ENCODE measurements at places on chromosomes 1 and 21.

- DNase-seq: peak; percentile 75
These were observed at the start of gene H6PD for GRCh38 chr1:9234223-9235095. TSS of gene H6PD (plus strand) at chr1:9234774. CDS start at chr1:9244935, 10,161 bp downstream.

DNA sequence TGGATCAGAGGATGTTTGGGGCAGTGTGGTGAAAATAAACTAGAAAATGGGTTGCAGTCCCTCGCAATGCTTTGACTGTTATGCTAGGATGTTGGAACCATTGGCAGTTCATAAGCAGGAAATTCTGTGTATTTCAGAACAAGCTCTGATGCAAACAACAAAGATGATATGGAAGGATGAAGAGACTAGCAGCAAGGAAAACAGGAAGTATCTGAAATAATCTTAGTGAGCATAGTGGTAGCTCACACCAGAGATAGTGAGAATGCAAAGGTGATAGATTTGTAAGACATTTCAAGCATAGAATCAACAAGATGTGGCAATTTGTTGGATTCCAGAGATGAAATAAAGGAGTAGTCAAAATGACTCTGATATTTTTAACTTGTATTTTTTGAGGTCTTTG, 11.1 kb upstream of the RCC1 start:
- DNase-seq: no peak

- peak; percentile 78 for DNase-seq
These were observed 10.6 kb downstream of the FCMR start for GRCh38 chr1:206911064-206911663.

GRCh38 chr1:110083866-110084226, 13.4 kb upstream of the ALX3 start:
- no peak for DNase-seq

DNA sequence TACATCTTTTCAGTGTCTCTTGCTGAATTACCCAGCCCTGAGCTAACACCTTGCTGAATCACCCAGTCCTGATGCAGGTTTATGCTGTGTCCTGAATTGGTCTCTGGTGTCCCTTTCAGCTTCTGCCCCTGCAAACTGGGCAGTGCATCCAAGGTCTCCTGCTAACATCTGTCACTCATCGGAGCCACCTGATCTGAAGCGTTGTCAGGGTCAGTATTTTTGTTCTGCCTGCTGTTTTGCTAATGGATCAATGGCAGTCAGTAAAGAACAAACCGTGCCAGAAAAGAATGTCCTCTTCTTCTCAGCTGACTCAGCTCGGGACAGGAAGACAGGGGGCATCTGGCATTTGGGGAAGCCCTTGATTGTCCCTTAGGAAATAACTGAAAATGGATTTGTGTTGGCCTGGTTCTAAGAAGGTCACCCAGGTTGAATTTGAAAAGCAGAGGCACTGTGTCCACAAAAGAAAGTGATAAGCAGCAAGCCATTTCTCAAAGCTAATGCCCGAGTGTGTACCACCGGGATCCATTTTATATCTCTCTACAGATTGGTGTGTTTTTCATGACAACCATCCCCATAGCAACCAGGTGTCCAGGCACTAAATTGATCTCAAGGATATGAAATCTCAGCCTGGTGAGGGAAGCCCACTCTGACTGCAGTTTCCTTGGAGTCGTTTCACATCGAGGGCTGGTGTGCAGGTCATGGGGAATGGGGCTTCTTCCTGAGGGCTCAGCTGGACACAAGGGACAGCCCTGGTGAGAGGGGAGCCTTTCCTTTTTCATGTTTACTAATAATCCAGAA, 109.7 kb upstream of the IRF2BP2 start:
- DNase-seq: no peak

GRCh38 chr21:15562748-15563147, 167.0 kb upstream of the USP25 start:
- DNase-seq: no peak

- DNase-seq: no peak
These were observed 49.9 kb downstream of the XCL1 start for GRCh38 chr1:168626326-168626725.

- peak; percentile 49 for DNase-seq
These were observed at the start of gene VANGL1 for GRCh38 chr1:115641762-115642167. TSS of gene VANGL1 (plus strand) at chr1:115641970. CDS start at chr1:115651414, 9,444 bp downstream.

DNA sequence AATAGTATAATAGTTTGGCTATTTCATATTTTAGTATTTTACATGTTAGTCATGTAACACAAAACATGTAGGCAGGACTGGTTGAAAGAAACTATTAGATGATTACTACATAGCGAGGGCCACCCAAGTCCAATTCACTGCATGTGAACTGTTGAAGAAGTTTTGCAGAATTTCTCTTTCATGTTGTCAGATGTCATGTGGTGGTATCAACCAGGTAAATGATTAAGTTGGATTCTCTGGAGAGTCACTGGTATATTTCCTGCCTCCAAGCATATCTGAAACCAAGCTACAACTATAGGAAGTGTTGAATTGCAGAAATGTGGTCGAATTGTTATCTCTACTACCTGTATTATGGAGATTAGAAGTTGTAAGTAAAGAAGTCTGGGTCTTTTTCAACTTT, 137.8 kb upstream of the DPYD start:
- DNase-seq: no peak

DNA sequence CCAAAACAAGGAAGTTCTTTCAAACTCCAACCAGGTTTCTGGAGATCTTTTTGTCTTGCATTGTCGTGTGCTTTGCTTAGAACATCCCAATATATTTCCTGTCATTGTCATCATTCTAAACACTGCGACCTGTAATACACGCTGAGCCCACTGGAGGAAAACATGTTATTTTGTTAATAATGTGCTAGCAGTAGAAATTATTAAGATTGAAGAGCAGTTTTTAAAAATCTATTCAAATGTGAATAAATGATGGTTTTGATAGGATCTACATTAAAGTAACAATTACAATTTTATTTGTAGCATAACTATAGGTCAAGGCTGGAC, 268.5 kb downstream of the PTPRC start:
- DNase-seq: no peak

DNA sequence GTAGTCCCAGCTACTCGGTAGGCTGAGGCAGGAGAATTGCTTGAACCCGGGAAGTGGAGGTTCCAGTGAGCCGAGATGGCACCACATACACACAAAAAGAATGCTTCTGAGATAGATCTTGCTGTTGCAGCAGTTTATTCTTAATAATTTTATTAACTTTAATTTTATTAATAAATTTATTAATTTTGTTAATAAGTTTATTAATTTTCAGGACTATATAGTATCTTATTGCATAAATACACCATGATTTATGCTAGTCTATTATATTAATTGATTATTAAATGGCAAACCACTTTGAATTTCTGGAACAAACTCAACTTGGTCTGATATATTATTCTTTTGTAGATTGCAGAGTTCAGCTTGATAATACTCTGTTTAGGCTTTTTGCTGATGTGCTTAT, 99.5 kb downstream of the CLIC6 start:
- no peak for DNase-seq

DNA sequence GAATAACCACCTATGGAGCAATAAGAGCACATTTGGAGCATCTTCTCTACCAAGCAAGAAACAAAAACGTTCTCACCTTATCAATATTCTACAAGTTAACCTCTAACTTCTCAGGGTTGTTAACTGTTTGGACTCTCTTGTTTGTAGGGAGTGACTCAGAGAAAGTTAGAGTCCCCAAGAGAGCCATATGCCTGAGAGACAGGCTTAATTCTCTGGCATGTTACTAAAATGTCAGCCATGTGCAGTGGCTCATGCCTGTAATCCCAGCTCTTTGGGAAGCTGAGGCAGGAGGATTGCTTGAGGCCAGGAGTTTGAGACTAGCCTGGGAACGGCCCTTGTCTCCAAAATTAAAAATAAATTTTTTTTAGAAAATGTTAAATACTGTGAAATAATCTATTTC, 4.2 kb upstream of the HENMT1 start:
- no peak for DNase-seq

DNA sequence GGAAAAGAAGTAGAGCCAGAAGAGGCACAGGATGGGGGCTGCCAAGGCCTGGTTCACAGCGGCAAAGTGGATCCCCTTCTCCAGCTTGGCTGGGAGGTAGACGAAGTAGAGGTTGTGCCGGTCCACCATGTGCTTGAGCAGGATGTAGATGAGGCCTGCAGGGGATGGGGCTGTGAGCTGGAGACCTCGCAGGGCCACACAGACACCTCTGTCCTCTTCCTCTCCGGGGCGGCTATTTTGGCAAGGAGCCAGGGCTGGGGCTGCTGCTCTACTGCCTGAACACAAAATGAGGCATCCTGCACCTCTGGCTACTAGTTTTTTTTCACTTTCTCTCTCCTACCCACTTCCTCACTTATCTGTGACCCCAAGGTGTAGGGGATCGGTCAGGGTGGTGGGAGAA, 32.3 kb downstream of the TMEM63A start:
- DNase-seq: no peak

DNA sequence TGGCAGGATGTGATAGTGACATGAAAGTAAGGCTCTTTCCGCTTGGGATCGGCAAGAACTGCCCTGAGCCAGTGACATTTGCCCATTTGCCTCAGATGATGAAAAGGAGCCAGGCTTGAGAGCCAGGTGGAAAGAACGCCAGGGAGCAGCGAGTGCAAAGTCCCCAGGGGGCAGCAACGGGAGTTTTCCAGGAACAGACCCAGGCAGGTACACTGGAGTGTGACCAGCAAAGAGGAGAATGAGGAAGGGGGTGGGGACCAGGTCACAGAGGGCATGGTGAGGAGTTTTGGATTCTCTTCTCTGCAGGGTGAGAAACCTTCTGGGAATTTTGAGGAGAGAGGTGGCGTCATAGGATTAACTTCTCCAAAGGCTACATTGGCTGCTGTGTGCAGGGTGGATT, 10.8 kb upstream of the ETS2 start:
- DNase-seq: no peak

DNA sequence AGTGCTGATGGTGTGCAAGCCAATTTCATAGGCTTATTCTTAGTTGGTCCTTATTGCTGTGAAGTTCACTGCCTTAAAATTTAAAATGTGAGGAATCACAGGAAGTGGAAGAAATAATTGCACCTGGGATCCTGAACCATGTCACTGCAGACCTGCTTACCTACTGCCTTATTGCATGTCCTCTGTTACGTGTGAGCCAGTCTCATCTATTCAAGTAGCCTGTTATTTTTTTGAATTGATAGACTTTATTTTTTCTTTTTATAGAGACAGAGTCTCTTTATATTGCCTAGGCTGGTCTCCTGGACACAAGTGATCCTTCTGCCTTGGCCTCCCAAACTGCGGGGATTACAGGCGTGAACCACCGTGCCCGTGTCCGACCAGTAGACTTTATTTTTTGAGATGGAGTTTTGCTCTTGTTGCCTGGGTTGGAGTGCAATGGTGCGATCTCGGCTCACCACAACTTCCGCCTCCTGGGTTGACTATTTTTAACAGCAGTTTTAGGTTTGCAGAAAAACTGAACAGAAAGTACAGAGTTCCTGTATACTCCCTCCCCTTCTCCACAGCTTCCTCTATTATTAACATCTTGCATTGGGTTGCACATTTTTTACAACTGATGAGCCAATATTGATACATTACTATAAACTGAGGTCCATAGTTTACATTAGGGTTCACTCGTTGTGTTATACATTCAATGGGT, 14.0 kb upstream of the DISC1 start:
- no peak for DNase-seq

- DNase-seq: no peak
These were observed 424.9 kb downstream of the ADGRL2 start for GRCh38 chr1:82225421-82226185.

DNA sequence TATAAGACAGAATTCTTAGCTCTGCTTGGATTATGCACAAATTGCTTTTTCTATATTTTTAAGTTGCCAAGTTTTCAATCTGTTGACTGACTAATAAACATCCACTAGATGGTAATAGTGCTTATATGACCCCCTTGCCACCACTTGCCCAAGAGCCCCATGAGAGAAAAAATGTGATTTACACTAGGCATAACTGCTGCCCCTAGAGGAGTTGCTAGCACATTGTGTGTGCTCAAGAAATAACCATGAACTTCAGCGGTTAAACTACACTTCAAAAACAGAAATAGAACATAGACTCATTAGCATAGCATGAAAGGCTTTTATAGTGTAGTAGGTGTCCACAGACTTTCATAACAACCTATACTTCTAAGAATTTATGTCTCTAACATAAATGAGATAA, 61.4 kb downstream of the BRINP3 start:
- DNase-seq: no peak

- DNase-seq: no peak
These were observed 812.7 kb upstream of the ADAMTS5 start for GRCh38 chr21:27779606-27780005.

- peak; percentile 84 for DNase-seq
These were observed 21.0 kb downstream of the CNIH4 start for GRCh38 chr1:224377676-224378006.

GRCh38 chr1:225871359-225872074, 10.7 kb downstream of the TMEM63A start:
- DNase-seq: no peak

DNA sequence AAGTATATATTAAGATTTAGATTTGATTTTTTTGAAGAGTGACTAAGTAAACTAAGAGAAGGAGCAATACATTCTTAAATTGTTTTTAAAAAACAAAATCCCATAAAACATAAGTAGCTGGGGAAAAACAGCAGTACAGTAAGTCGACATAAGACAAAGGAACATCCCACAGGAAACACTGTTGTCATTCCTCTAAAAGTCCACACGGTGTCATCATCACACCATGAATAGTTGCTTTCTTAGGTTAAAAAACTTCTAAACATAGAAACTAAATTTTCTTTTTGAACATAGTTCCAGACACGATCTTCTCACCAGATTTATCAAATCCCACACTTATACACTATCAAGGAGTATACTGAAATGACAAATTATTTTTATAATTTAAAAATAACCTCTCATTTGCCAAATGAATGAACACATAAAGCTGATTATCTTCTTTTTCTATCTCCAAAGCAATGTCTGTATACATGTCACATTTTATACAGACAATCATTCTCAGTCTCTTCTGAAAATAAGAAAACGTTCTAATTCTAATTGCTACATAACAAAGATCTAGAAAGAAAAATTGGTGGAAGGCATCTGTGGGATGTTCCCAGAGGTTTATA, 15.8 kb downstream of the ODF2L start:
- peak; percentile 86 for DNase-seq

- DNase-seq: no peak
These were observed 31.4 kb downstream of the RABGAP1L start for GRCh38 chr1:174190691-174191199.

GRCh38 chr1:9278116-9278515, 14.6 kb upstream of the SPSB1 start:
- DNase-seq: no peak

DNA sequence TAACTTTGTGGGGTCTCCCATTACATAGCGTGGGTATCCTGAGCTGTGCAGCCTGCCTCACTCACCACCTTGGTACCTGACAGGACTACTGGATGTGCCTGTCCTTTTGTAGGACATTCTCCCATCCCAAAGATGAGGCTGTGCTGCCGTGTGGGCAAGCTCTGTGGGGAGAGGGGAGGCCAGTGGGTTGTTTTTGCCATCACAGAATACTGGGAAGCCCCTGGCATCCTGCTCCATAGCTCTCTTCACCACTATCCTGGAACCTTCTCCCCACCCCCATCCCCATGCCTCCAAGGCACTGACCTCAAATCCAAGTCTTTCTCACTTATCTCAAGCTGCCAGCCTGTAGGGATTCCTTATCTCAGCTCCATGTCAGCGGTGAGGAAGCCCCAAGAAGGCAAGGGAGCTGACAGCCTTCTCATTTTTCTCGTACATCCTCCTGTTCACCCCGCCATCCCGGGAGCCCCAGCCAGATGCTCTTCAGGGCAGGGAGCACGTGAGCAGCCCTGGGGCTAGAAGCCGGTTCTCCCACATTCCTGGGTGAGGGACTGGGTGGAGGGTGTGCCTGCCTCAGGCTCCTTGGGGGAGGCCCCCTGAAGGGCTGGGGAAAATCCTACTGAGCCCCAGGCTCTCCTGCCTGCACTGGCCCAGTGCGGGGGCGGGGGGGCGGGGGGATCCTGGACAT, 2.4 kb upstream of the ELF3 start:
- DNase-seq: no peak
